ENCODE measurements at places on chromosomes 3 and 15.

DNA sequence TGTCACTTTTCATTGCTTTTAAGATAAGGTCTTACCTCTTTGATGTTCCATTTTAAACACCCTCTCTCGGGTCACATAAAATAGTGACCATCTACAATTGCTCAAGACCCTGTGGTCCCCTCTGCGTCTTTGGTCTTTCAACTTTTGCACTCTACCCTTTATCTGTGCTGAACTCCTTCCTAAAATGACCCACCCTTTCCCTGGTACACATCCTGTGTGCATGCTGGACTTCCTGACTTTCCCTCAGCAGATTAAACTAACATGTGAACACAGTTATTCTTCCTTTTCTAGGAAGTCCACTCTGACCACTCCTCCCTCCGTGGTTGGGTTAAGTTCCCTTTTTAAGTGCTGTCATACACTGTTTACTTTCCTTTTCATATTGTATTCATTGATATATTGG lies 414.2 kb downstream of the GABRB3 start:
- DNase-seq = no peak

DNA sequence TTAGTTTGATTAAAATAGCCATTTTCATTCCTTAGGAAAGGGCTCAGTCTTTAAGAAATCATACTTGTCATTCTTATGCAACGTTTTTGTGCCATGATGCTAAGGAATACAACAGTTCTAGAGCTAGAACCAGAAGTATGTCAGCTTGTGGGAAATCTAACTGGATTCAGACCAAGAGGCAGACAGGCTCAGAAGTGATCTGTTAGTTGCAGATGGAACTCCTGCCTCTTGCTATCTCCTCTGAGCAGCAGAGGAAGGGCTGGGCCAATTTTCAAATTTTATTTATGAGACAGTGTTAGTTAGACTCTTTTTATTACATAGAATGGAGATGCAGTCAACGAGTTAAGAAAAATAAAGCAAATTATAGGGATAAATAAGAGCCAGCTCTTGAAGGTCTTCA lies 48.5 kb upstream of the RYR3 start:
- no peak for DNase-seq

DNA sequence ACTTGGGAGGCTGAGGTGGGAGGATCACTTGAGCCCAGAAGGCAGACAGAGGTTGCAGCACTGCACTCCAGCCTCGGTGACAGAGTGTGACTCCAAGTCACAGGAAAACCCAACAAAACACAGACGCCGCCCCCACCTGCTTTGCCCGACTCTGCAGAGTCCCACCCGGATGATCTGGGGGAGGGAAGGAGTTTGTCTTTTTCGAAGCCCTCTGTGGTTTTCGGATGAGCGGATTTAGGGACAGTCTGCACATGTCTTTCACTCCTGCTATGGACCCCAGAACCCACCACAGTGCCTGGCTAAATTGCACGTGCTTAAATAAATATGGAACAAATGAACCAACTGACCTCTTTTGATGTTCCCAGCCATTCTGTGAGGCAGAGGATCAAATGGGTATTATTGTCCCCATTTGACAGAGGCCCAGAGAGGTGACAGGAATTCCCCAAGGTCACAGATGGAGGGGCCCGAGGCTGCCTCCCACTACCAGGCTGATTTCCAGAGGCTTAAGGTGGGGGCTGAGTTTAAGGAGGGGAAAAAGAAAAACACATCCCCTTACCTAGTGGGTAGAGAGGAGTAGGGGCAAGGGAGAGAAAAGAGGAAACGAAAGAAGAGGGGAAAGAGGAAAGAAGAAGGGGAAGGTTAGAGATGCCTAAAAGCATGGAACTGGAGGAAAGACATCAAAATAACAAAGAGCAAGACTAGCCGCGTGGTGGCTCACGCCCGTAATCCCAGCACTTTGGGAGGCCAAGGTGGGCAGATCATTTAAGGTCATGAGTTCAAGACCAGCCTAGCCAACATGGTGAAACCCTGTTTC lies 59.4 kb upstream of the TFRC start:
- no peak for DNase-seq

GRCh38 chr3:56890448-56891091 lies 88.8 kb upstream of the ARHGEF3 start:
- no peak for DNase-seq

DNA sequence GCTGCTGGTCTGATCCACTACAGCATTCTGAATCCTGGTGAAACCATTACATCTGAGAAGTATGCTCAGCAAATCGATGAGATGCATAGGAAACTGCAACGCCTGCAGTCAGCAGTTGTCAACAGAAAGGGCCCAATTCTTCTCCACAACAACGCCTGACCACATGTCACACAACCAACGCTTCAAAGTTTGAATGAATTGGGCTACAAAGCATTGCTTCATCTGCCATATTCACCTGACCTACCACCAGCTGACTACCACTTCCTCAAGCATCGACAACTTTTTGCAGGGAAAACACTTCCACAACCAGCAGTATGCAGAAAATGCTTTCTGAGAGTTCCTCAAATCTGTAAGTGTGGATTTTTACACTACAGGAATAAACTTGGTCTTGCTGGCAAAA lies 54.7 kb upstream of the C2CD4B start:
- DNase-seq = no peak
